HCT116 (cell line): ENCODE measurements at places on chromosomes 1 and 21. TPM values are rescaled to one million over a fixed set of nuclear protein-coding genes. Genes with fewer than 3 reads are reported as not detected.

The PLA2G2A gene
- not detected for total RNA-seq

DNA sequence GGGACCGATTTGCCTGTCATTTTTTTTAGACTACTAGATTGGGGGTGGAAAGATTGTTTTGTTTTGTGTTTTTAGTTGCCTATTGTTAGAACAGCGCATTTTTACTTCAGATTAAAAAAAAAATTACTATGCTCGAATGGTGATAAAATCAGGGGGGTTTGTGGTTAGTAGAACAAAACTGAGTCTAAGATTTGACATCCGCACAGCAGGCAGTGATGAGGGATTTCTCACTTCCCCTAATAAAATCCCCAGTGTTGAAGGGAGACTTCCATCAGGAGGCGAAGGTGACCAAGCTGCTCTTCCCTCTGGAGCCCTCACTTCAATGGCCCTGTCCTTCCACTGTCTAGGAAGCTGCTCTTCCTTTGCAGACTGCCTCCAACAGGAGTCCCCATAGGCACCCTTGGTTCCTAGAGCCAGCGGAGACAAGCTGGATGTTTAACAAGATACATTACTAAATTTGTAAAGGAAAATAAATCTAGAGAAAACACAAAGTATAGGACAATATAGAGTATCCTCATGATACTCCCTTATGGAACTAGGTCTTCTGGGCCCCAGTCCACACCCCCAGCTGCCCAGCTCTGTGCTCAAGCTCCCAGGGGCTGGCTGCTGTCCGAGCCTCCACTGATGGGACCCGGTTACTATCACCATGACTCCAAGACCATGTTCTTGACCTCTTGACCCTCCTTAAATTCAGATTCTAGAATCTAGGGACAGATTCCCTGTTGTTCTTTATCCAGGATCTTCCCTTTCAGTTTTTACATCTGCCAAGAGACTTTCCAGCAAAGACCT lies 31.0 kb downstream of the TENT5C start:
- no peaks in the 10 kb centered on the region for H3K36me3 ChIP-seq
- no peak for DNase-seq
- no peaks in the 10 kb centered on the region for H3K27me3 ChIP-seq
- H3K4me1 ChIP-seq, result no peaks in the 10 kb centered on the region

DNA sequence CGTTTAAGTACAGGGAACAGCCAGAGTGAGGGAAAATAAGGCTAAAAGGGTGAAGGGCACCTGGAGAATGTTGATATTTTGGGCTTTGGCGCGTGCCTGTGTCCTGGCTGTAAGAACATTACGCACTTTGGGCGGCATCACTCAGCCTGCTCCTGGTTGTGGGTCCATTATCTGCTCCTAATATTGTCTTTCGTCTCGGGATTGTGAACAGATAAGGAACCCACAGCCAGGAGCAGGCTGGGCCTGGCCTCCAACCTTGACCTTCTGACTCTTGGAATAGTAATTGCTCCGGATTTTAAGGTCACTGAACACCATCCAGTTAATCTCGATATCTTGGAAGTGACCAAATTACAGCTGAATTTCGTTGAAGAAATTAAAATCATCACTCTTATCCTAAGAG lies 61.9 kb downstream of the TCP10L start:
- H3K27ac ChIP-seq, result no peak overlapping the region
- no peaks in the 10 kb centered on the region for H3K27me3 ChIP-seq
- H3K4me1 ChIP-seq, result peaks cover 18% of the 10 kb centered on the region
- no peak overlapping the region for H3K4me3 ChIP-seq

DNA sequence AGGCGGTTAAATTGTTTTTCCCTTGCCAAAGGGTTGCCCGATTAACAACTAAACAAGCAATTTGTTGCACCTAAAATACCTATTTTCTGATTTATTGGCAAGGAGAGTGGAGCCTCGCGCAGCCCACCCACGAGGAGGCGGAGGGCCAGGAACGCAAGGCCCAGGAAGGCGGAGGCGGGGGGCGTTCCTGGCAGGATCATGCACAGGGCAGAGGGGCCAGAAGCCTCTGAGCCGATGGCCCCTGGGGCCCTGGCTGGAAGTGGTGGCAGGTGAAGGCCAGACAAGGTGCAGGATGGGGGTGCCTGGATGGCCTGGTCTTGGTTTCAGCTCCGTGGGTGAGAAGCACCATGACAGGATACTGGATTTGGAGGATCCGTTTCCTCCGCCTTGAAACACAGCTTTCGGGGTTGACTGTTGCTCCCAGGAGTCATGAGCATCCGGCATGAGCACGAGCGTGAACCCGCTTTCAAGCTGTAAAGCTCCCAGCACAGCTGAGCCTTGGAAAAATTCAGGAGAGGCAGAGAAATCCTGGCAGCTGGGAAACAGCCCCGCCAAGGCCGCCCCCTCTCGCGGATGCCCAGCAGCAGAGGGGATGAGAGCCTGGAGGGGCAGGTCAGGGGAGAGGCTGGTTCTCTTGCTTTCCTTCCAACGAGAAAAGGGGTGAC lies 35.0 kb downstream of the AJAP1 start:
- no peaks in the 10 kb centered on the region for H3K36me3 ChIP-seq
- no peaks in the 10 kb centered on the region for H3K27me3 ChIP-seq
- H3K4me1 ChIP-seq, result no peaks in the 10 kb centered on the region; the same call in 1 of the 2 replicates

DNA sequence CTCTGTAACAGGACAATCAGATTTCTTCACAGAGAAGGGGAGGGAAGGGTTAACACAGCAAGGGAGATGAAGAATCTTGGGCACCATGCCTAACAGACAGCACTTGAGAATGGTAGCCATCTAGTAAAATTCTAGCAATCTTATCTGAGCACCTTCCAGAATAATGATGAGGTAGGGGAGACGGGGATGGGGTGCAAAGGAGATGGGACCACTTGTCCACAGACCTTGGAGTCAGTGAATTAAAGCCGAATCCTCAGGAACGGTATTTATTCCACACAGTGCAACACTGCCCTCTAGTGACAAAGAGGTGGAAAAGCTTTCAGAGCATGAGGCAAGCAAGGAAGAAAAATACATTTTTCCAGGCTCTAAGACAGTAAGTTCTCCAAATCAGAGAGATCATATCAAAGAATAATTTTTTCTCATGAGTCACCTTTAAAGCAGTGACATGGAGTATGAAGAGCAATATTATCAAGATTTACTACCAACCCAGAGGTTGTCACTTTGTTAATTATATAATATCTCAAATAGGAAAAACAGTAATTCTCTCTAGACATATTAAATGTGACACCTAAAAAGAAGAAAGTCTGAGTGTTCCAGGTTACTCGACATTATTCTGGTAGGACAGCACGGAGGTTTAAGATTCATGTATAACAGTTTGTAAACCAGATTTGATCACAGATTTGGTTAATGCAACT lies 43.3 kb upstream of the LPAR3 start:
- no peak overlapping the region for H3K27ac ChIP-seq
- DNase-seq, result peak; percentile 39
- H3K27me3 ChIP-seq, result no peaks in the 10 kb centered on the region
- no peaks in the 10 kb centered on the region for H3K36me3 ChIP-seq
- no peak overlapping the region for H3K4me3 ChIP-seq

DNA sequence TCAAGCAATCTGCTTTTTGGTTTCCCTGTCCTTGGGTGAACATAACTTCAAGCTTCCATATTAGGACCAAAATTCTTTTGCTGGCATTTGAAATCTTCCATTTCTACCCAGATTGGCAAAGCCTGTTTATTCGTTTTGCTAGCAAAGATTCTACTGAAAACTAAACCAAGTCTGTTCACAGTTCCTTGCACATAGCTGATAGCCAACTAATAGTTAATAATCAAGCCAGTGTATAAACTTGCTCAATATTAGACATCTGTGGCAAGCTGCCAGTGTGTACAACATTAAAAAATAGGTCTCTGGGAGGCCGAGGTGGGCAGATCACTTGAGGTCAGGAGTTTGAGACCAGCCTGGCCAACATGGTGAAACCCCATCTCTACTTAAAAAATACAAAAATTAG lies 6.3 kb downstream of the APP start:
- H3K36me3 ChIP-seq, result no peaks in the 10 kb centered on the region
- H3K27ac ChIP-seq, result no peak overlapping the region
- DNase-seq, result no peak
- no peak overlapping the region for H3K4me3 ChIP-seq
